ENCODE measurements at places on chromosomes 6 and 20. TPM values are rescaled to one million over a fixed set of nuclear protein-coding genes. Genes with fewer than 3 reads are reported as not detected.

SEMG1 gene
- total RNA-seq = not detected

WFDC5 gene
- not detected for total RNA-seq

FAM209B gene
- total RNA-seq = not detected

ECT2L gene
- total RNA-seq = not detected

ME1 gene
- 48.2 TPM for total RNA-seq

LAMA4 gene
- total RNA-seq = 444 TPM

SYTL3 gene
- total RNA-seq = 0.65 TPM

OOEP gene
- total RNA-seq = not detected
